ENCODE measurements at places on chromosomes 2 and 18. TPM values are rescaled to one million over a fixed set of nuclear protein-coding genes. Genes with fewer than 3 reads are reported as not detected.

HAAO gene
- 0.61 TPM for total RNA-seq

IL1R2 gene
- total RNA-seq, result 182 TPM

GRHL1 gene
- 76.3 TPM for total RNA-seq

LONRF2 gene
- 0.53 TPM for total RNA-seq

BOLA3 gene
- total RNA-seq, result 69.3 TPM

MAP3K19 gene
- total RNA-seq, result not detected

HRH4 gene
- not detected for total RNA-seq

ERFE gene
- not detected for total RNA-seq

REL gene
- total RNA-seq, result 16.3 TPM

GAREM2 gene
- 0.40 TPM for total RNA-seq

DUSP19 gene
- total RNA-seq, result 0.70 TPM

CFC1 gene
- total RNA-seq, result not detected

G6PC2 gene
- not detected for total RNA-seq
